ENCODE measurements at places on chromosomes 3 and 15. TPM values are rescaled to one million over a fixed set of nuclear protein-coding genes. Genes with fewer than 3 reads are reported as not detected.

DNA sequence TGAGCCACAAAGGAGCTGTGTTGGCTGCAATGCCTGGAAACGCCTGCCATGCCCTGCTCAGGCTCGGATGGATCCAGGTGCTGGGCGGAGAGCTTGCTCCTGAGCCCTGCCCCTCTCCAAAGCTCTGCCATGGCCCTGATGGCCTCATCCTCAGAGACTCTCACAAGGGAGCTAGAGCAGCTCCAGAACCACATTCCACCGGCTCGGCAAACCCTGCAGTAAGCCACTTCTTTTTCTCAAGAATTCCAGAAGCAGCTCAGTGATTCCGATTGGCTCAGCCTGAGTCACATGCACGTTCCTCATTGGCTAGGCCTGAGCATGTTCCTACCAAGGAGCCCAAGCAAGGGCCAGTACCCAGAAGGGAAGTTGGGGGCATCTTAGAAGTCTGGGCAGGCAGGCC lies 24.8 kb downstream of the TPRA1 start:
- no peak for DNase-seq

DNA sequence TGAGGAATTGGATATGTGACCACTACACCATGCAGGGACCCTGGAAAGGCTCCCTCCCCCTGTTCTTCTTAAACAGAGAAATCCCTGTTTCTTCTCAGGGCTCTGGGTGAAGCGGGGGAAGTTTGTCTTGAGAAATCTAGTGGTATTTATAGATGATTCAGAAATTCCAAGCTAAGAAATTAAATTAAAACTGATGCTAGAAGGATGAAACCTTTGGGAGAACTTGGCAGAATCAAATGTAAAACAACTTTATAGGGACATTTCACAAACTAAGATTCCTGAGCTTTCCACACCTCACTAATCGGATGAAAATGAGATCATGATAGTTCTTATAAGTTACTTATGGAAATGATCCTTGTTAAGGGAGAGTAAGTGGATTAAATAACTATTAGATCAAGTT lies 54.2 kb downstream of the FBXL2 start:
- no peak for DNase-seq

Gene KLHL6
- total RNA-seq: 5.7 TPM

Gene ZBTB47
- total RNA-seq: 58.2 TPM

Measured in mesenteric fat pad (tissue), 1 donor.